ENCODE measurements at places on chromosomes 16 and 17.

DNA sequence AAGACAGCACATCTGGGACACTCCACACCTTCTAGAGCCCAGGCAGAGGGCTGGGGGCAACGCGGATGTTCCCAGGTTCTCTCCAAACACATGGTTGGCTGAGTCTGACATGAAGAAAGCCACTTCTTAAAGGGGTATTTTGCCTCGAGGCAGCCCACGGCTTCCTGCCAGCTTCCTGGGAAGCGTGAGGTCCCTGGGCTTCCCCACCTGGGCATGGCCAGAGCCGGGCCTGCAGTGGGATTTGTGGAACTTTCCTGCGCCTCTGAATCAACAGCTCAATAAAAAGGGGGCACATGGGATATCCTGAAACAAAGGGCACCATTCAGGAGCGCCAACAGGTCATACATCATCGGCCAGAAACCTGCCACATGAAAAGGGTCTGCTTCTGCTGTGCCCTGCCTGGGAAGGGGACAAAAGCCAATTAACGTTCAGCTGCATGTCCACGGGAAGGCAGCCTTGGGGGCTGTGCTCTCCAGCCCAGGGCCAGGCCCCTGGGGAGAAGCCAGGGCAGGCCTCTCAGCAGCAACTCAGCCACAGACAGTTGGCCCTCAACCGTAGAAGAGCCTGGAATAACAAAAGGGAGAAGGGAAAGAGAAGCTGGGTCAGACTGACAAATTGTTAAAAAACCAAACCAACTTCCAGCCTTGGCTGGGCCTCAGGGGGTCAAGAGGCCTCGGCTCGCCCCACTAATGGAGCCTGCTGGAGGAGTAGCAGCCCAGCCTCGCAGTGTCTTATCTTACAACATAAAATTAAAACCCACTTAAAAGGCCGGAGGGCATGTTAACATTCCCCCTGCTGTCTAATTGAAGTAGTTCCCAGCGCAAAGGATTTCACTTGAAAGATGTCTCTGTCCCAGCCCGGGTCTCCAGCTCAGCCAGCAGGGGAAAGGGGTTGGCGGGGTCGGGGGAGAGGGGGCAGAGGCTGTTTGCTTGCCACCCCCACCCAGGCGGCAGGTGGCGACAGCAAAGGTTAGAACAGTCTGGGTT is 34.2 kb downstream of the TBX4 start:
- peak; percentile 41 for DNase-seq

DNA sequence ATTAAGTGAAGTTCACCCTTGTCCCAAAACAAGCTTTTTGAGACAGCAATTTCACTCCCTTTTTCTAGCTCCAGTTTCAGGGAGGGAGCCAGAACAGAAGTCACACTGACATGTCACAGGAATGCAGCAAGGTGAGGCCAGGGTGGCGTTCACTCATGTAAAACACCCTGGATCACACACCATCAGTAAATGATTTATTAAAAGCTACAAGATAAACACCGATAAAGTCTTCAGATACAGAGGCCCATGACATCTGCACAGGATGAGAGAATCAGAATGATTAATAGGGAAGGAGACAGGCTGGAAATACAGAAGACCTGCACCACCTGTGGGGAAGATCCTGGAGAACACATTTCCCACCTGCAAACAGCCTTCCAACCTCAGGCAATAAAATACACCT is 77.5 kb upstream of the DYNLRB2 start:
- DNase-seq = no peak

DNA sequence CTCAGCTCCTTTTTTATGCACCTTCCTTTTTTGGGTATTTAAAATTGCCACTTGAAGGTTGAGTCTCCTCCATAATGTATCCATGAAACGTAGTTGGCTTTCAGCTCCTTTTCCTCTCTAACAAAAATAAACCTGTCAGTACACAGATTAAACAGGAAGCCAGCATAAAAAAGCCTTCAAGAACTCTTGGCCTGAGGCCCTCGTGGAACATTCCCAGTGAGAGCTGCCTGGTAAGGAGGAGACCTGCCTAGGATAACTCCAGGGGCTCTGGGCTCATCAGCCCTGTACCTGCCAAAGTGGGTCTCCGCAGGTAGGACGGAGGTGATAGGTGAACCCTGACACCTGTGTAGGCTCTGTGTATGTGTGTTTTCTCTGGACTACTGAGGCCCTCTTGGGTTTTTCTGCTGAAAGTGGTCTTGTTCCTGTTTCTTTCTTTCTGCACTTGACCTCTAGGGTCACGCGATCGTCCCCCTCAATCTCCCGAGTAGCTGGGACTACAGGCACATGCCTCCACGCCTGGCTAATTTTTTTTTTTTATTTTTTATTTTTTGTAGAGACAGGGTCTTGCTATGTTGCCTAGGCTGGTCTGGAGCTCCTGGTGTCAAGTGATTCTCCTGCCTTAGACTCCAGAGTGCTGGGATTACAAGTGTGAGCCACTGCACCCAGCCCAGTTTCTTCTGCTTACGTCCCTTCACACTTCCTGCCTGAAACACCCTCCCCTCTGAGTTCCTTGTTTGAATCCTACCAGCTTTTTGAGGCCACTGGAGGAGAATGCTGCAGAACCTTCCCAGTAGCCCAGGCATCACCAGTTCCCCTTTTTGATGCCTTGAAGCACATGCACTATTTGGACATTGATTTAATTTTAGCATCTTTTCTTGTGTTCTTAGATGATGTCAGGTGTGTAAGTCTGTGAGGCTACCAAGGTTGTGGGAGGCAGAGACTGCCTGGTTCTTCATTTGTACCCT is 9.8 kb downstream of the PGS1 start:
- DNase-seq = no peak

DNA sequence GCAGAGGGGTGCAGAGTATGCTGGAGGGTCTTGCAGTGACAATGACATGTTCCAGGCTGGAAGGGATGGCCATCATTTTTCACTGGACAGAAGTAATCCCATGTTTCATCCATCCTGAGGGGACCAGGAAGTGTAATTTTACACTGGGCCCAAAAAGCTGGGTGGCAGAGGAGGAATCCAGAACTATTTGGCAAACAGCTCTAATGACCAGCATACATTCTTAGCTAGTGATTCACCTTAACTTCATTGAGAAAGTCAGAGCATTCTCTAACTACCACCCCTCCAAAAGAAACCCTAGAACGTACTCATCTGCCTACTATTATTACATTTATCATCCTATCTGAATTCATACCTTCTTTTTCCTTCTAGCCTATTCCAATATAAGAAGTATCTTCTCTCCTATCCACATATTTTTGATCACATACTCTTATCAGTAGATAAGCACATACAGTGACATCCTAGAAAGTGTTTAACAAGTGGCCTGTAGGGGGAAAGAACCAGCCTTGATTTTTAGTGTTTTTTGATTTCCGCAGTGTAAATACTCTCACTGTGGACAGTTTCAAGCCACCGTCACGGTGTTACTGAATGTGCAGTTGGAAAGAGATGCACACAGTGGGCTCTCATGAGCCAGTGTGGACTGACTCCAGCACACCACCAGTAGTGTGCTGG is 118.1 kb downstream of the FTO start:
- no peak for DNase-seq

DNA sequence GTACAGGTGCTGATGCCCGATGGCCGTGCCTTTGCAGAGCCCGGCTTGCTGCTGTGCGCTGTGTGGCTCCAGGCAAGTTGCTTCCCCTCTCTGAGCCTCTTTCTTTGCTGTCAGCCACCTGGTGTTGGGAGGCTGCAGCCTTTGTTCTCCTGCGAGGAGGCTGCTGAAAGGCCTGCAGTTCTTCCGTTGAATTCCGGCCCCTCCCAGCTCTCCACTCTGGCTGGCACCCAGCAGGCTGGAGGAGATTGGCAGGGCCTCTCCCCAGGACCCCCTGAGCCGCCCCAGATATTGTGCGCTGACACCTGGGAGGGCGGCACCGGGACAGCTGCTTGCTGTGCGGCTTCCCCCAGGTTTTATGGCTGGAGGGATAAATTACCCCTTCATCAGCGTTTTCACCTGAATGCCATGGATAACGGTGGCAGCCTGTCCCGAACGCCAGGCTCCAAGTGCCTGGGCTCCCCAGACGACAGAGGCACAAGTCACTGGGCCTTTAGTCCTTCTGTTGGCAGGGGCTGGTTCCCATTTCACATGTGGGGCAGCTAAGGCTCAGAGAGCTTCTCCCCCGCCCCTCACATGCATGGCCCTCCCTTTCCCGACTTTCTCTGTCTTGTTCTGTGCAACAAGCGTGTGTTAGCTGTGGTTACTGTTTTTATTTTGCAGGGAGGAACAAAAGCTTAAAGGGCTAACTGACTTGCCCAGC is 35.1 kb upstream of the GSE1 start:
- no peak for DNase-seq

DNA sequence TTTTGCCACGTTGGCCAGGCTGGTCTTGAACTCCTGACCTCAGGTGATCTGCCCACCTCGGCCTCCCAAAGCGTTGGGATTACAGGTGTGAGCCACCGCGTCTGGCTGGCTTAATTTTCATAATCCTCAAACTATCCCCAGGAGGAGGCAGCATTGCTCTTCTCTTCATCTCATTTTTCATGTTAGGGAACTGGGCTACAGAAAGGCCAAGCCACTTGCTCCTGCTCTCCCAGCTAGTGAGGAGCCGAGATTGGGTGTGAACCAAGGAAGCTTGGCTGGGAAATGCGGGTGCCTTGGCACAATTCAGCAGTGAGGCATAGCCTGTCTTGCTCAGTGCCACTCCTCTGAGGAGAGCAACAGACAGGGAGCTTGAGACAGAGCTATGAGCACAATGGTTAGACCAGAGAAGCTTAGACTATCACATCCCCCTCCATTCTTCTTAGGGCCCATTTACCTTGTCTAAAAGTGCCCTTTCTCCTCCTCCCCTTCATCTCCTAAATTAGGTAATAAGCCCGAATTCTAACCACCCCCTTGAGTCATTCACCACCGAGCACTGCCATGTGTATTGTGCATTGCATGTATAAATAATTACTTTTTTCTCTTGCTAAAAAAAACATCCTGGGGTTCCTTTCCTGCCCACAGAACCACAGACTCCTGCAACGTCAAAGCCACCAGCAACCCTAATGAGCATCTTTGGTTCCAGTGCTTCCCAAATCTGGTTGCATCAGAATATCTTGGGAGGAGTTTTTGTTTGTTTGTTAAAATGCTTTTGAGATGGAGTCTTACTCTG is 20.0 kb upstream of the KIF19 start:
- no peak for DNase-seq

DNA sequence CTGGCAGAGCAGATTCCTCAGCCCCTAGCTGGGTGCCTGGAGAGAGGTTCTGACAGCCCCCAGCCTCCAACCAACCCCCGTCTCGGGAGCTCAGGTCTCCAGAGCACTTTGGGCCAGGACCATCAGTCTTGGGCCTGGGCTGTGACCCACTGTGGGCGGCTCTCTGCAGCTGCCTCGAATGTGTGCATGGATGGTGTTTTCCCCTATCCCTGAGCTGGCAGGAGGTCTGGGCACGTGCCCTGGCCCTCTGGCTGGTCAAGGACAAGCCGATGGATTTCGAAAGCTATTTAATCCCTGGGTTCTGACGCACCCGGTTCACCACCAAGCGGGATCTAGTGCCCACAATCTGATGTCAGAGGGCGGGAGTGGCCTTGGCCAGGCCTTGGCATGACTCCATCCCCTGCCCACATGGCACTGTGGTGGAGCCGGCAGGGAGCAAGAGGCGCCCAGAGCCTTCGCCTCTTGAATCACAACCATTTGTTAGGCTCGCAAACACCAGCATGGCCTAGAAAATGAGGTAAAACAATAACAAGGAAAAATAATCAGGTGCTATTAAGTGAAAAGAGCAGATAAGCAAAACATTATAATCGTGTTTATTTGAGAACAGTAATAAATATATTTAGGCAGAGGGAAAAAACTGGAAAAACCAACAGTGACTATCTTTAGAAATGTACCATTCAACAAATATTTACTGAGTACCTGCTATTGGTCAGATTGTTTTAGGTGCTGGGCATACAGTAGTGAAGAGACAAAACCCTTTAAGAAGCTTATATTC is 69.3 kb upstream of the TOB1 start:
- no peak for DNase-seq

DNA sequence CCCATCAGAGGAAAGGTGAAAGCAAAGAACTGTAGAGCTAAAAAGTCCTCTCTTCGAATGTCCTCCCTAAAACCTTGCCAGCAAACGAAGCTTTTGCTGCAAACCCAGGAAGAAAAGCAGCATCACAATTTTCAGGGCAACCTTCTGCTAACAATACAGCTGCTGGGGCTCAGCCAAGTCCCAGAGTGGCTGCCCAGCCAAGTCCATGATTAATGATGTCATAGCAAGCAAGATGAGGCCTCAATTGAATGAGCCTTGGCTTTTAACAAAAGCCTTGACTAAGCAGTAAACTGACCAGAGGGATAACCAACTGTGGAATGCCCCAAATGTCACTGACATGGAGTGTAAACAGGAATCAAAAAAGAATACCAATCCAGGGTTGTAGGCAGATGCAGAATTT is 342.7 kb downstream of the PMP22 start:
- DNase-seq = no peak

DNA sequence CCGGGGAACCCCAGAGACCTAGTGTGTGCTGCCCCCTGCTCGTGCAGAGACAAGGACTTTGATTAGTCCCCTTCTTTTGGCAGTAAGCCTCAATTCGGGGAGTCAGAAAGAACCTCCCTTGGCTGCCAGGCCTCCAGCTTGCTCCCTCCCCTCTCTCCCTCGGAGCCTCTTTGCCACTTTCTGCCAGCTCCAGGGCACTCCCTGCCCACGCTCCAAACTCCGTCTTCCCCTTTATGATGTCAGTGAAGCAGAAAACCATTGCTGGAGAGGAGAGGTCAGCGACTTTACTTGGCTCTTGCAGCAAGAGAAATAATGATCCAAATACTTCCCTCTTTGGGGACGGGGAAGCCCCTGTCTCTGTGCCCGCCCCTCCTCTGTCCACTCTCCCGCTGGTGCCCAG is 28.1 kb downstream of the TTYH2 start:
- no peak for DNase-seq

- DNase-seq = no peak
These were observed 48.3 kb downstream of the ZFHX3 start for GRCh38 chr16:72999541-73000019.

- DNase-seq = no peak
These were observed 28.5 kb downstream of the ARHGAP17 start for GRCh38 chr16:24986512-24987303.

DNA sequence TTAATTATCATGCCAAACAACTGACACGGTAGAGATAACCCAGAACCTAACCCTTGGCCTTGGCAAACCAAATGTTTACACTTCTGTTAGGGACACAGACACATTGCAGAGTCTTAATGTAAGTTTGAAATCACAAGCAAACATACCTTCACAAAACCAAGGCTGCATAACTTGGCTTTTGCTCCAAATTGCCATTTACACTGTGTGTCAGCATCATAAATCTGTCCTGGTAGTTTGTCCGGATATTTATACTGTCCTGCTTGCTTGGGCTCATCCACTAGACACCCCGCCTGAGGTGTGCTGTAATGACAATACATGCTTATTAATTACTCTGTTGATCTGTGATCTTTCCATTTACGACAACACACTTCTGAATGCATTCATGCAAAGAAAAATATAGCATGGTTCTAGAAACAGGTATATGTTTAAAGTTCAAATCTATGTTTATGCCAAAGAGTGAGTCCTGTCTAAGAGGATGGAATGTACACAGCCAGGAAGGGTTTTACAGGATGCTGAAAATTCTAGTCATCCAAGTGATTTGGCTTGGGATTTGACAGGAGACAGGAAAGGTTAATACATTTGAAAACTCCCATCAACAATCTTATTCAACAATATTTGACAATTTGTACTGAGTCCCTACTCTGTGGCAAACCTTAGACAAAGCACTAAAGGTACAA is 81.1 kb downstream of the ADAMTS18 start:
- no peak for DNase-seq

Data from NCI-H2227 treated with DMSO at 0.1 percent for 48 hours (cell line).